ENCODE measurements at places on chromosomes 4 and X. TPM values are rescaled to one million over a fixed set of nuclear protein-coding genes. Genes with fewer than 3 reads are reported as not detected.

FGB gene
- not detected for total RNA-seq

GRCh38 chr4:41451961-41452360, 86.0 kb upstream of the LIMCH1 start:
- no peak for DNase-seq

GRCh38 chr4:8739820-8740665, 131.6 kb downstream of the HMX1 start:
- DNase-seq: no peak

DNA sequence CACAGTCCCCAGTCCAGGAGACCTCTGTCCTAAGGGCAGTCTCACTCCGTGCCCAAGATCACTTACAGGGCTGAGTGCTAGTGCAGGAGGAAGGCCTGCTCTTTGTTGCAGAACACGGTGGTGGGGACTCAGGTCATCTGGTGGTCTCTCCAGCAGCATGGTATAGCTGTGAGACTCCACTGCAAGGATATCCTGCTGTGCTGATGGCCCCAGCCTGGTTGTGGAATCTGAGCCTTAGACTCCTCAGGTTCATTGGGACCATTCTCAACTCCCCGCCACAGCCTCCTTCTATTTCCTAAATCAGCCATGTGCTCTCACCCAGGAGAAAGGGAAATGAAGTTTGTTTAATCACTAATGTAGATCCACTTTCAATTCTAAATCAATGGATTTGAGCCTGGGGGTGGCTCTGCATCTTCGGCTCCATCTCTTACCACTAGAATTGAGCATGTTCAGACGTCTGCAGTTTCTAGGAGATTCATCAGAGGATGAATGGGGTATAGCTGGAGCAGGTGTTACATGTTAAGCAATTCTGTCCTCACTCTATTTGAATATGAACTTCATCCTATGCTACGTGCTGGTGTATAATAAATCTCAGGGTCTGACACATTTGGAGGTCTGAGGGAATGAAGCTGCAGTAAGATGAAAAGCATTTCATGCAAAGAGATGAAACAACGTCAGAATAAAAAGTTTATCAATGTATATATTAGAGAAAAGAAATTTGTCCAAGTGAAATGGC, 189.2 kb downstream of the MGST2 start:
- DNase-seq: no peak

DCX gene
- 0.13 TPM for total RNA-seq

DNA sequence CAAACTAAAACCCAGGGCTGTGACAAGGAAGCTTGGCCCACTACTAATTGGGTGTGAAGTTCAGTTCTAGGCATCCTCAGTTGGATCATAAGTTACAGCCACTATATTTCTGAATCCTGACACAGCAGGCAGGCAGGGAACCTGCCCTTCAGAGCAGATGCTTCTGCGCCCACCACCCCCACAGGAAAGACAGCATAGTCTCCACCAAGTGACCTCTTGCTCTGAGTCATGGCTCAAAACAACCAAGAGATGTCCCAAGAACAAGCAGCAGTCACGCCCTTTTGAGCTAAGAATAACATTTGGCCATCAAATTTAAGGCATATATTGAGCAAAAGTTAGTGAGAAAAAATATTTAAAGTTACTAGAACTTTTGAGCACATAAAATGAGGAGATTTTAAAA, 170.7 kb upstream of the SMARCAD1 start:
- no peak for DNase-seq

DNA sequence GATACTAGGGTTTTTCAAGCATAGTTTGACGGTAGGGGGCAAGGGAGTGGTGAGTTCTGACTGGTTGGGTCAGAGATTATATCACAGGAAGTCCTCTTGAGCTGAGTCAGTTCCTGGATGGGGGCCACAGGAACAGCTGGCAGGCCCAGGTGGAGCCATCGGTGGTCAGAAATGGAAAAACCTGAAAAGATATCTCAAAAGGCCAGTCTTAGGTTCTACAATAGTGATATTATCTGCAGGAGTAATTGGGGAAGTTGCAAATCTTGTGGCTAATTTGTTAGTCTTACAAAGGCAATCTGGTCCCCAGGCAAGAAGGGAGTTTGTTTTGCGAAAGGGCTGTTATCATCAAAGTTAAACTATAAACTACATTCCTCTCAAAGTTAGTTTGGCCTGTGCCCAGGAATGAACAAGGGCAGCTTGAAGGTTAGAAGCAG, 159.3 kb downstream of the PTCHD1 start:
- no peak for DNase-seq

CSAG3 gene
- total RNA-seq: not detected

GRCh38 chrX:79556800-79557199, 189.7 kb upstream of the ITM2A start:
- DNase-seq: no peak

DNA sequence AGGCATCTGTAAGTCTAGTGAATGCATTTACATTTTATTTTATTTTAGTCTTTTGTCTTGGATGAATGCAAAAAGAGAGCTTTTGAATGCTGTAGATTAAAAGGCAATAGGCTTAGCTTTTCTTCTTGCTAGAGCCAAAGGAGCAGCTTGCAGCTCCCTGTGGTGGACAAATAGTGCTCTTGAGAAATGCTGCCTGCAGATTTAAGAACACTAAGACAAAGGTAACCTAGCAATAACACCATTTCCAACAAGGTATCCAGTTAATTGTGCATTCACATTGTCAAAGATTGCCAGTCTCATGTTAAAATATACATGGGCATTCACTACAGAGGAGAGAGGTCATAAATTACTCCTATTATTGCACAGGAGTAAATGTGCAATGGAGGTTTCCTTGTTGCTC, 859.2 kb upstream of the PRKX start:
- DNase-seq: no peak

DNA sequence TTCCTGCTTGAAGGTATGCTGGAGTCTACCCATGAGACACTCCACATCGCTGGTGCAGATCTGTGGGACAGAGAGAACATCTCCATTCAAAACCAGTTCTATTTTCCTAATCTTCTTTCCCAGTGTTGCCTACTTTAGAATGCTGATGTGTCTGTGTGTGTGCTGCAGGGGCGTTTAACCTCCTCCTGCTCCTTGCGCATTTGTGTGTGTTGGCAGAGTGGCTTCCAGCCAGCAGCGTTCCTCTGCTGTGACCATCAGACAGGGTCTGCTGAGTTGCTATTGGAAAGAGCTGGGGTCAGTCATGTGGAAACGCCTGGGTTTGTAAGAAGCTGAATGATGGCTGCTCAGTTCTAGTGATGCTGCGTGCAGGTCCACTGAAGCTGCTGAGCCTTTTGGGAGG, 223.6 kb downstream of the RBMX2 start:
- DNase-seq: no peak

MTMR8 gene
- 0.55 TPM for total RNA-seq

- no peak for DNase-seq
Measured at GRCh38 chr4:85763202-85763601, 288.3 kb downstream of the ARHGAP24 start.

GRCh38 chr4:30716681-30717207, 3.4 kb upstream of the PCDH7 start:
- DNase-seq: no peak

- no peak for DNase-seq
Measured at GRCh38 chr4:162229670-162230069, 65.9 kb upstream of the FSTL5 start.

NCAPG gene
- total RNA-seq: 0.30 TPM

DNA sequence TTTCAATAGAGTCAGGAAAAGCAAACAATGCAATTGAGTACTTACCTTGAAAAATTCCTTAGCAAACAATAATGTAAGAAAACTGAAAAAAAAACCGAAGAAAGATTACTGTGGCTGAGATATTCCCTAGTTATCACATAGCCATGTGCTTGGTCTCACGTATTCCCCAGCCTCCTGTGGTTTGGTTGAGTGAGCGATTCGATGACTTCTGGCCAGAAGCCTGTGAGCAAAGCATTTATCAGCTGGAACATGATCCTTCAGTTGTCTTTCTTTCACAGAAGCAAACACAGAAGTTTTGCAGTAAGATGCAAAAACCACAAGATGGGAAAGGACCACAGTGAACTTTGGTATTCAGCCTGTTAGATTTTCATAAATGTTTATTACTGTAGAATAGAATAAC, 1754.3 kb upstream of the AGA start:
- no peak for DNase-seq

GRCh38 chr4:72432282-72432681, 136.7 kb downstream of the ADAMTS3 start:
- DNase-seq: no peak

GRCh38 chrX:97609357-97609756, 725.6 kb downstream of the RPA4 start:
- no peak for DNase-seq

- no peak for DNase-seq
Measured at GRCh38 chr4:88060431-88060830, 53.0 kb downstream of the PKD2 start.

- DNase-seq: no peak
Measured at GRCh38 chrX:96440941-96441340, 243.7 kb upstream of the DIAPH2 start.

PTTG2 gene
- 0.91 TPM for total RNA-seq

DNA sequence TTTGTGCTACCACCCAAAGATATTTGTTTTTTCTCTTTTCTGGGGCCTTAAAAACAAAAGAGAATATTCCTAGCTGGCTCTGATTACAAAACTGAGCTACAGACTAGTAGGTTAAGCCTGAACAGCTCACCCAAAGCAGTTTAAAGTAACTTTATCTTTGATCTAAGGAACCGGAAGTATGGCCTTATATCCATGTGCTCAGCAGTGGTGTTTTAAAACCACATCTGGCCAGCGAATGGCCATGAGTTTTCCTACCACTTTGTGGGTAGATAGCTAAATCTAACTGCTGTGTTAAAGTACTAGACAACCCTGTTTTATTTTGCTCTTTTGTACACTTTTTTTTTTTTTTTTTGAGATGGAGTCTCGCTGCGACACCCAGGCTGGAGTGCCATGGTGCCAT, 24.6 kb downstream of the ADGRG4 start:
- DNase-seq: no peak

BTC gene
- total RNA-seq: 0.88 TPM

DNA sequence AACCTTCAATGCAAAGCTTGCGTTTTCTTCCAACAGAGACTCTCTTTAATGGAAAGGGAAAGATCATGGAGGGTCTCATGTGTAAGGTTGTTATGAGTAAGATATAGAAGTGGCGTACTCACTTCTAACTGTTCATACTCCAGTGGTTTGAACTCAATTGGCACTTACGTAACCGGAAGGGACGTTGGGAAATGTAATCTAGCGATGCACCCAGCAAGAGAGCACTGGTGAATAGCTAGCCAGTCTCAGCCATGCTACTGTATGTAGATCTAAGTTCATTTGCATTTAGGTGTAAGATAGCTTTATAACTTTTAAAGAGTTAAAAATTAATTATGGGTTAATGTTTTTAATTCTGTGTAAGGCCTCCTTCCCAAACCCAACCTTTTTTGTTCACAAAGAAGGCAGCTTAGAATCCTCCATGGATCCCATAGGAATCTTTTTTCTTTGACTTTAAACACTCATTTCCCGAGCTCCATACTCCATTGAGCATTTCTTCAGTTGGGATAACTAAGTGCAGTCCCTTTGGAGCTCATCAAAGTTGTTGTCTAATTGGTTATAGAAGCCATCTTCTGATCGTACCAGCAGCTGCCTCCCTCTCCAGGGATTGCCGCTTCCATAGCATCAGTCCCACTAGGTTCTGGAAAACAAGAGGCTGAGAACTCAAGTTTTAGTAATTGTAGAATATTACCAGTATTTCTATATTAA, 191.1 kb downstream of the RAPGEF2 start:
- no peak for DNase-seq

GRCh38 chrX:41561045-41561444, 113.9 kb downstream of the NYX start:
- DNase-seq: peak; percentile 31

SSX3 gene
- not detected for total RNA-seq

- no peak for DNase-seq
Measured at GRCh38 chr4:110710070-110710469, 87.2 kb upstream of the PITX2 start.

GRCh38 chr4:7506119-7506518, 71.4 kb upstream of the PSAPL1 start:
- no peak for DNase-seq

QRFPR gene
- total RNA-seq: 0.22 TPM

DNA sequence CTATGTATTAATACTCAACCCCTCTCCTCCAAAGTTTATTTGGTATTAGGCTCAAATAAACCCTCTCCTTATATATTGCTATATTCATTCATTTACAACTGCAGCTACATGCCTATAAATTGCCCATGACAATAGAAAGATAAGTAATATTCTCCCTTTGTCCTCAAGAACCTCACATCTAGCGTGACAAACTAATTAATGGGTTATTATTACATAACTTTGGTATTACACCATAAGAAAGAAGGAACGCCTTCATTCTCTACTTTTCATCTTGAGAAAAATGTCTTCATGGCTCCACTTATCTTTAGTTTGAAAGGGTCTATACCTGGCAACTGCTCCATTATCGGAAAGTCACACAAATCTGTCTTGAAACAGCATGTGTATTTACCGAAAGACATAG, 157.7 kb upstream of the RASGEF1B start:
- DNase-seq: no peak

PRRG3 gene
- total RNA-seq: 4.0 TPM

DNA sequence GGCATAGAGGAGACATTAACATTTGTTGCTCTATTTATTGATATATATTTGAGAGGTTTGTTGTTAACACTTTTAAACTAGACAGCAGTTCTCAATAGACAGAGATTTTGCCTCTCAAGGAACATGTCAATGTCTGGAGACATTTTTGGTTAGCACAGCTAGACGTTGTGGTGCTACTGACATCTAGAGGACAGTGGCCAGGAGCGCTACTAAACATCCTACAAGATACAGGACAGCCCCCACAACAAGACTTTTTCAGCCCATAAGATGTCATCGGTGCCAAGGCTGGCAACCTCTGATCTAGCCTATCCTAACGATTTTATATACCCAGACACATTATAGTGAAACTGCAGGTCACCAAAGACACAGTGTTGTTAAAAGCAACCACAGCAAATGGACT, 18.4 kb upstream of the CTSO start:
- DNase-seq: no peak

NAA11 gene
- total RNA-seq: not detected

GRCh38 chrX:40310016-40310415, 212.3 kb upstream of the BCOR start:
- no peak for DNase-seq

ASB5 gene
- 3.7 TPM for total RNA-seq

GRCh38 chrX:68286076-68286475, 147.2 kb downstream of the OPHN1 start:
- DNase-seq: no peak

GRCh38 chr4:180449395-180449956, 1793.7 kb upstream of the TENM3 start:
- no peak for DNase-seq

USP46 gene
- 76.3 TPM for total RNA-seq

DNAAF6 gene
- not detected for total RNA-seq

DNA sequence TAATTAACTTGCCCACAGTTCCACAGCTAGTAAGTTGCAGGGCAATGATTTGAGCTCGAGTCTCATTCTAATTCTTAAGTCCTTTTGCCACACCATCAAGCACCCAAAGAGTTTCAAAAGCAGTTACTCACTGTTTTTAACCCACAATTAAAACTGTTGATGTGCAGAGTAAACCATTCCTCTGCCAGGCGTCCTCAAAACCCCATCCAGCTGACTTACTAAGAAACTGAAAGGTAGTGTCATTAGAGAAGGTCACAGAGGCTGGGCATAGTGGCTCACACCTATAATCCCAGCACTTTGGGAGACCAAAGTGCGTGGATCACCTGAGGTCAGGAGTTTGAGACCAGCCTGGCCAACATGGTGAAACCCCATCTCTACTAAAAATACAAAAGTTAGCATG, 121.7 kb downstream of the CHIC2 start:
- no peak for DNase-seq

MAGEA12 gene
- not detected for total RNA-seq

Data from heart right ventricle (tissue), 16 donors.